ENCODE measurements at places on chromosomes 5 and 9.

GRCh38 chr5:74243634-74244033 is 396.9 kb downstream of the ENC1 start:
- DNase-seq: no peak

DNA sequence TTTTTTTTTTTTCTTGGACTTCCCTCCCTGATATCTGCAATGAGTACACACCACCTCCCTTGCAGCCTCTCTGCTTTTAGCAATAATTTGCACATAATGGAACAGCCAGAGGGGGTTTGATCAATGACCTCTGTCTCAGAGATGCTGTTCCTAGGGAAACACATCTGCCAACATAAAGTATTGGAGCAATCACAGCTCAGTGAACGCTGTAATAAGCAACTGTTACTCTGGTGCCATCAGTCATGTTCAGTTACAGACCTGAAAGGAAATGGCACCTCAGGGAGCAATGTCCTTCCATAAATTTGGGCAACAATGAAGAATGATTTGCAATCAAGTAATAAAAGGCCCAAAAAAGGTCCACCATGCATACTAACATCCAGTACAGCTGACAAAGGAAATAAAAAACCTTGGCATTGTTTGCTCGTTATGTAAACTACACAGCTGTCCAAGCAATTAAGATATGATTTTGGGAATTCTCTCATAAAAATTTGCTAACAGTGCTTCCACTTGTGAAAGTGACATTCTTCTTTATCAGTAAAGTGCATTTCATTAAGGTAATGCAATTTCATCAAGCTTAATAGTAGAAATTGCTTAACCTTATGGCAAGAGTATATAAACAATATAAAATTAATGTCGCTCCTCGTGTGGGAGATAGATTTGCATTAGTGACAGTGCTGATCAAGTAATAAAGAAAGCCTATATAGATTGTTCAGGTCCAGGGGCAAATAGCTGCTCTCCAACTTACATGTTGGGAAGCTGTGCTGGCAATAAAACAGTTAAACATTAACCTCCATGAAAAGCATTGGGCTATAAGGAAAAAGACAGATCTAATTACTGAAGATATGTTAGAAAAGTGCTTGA is 167.8 kb downstream of the RASEF start:
- DNase-seq: no peak

GRCh38 chr9:99387431-99387830 is 165.3 kb downstream of the SEC61B start:
- DNase-seq: no peak

DNA sequence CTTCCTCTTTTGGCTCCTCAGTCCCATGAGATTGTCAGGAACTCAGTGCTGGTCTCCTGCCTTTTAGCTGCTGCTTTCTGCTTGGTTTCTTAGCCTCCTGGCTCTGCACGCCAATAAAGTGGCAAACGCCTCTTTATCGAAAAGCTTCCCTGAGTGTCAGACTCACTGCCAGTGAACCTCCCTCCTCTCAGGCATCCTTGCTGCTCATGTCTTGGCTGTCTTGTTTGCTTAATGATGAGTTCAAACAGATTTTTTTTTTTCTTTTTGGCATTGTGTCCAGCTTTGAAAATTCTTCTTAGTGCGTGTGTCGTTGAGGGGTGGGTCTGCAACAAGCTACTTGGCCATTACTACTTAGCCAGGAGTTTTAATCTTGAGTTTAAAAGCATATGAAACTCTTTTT is 14.9 kb downstream of the RASGRF2 start:
- DNase-seq: no peak

All from activated effector memory CD4-positive, alpha-beta T cell treated with Interleukin-2 at 50 U/mL for 16 hours (primary cell).